ENCODE measurements at places on chromosomes 2 and 18.

GRCh38 chr2:189466656-189467055 is 25.4 kb downstream of the WDR75 start:
- DNase-seq = peak; percentile 15

- no peak for DNase-seq
Measured at GRCh38 chr18:63894106-63894772, 6.7 kb downstream of the SERPINB2 start.

DNA sequence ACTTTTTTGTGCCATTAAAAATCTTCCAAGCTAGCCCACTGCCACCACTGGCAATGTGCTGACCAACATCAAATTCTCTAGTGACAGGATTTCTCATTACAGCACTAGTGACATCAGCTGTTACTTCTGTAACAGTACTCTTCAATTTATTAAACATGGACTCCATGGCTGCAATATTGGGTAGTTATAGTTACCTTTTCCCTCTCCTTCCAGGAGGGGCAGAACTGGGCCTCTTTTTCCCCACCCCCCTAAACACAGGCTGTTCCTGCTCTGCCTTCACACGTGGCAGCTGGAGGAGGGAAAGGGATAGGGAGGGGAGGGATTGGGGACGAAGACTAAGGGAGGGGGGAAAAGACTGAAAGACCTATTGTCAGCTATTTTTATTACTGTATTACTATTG is 38.1 kb downstream of the TRAK2 start:
- DNase-seq = no peak

DNA sequence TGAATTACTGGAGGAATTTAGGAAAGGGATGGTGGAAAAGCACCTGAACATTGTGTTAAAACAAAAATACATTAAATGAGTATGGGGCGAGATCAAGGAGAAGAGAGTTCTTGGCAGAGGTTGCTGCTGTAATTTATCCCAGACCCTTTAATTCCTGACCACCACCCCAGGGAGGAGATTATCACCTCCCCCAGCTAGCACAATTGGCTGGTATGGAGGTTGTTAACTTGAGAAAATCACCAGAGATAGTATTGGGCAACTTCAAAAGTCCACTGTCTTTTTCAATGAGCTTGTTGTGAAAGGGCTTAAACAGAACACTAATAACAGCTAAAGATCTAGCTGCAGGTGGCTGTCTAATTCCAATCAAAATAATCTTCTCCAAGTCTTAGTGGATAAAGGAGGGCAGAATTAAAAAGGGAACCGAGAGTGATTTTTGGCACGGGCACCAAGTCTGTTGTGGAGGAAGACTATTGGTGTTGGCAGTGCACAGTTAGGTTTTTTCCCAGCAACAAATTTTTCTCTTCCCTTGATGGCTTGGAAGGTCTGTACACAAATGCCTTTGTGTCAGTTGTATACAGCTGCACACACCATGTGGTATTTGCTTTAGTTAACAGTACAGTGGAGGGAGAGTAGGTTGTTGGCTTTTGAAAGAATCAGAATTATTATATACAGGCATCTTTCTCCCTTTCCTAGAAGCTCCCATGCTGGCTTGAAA is 289.5 kb downstream of the SLC4A3 start:
- DNase-seq = no peak

GRCh38 chr2:168179592-168179991 is 67.8 kb downstream of the STK39 start:
- no peak for DNase-seq

GRCh38 chr2:217632043-217632442 is 370.8 kb downstream of the TNS1 start:
- DNase-seq = no peak

DNA sequence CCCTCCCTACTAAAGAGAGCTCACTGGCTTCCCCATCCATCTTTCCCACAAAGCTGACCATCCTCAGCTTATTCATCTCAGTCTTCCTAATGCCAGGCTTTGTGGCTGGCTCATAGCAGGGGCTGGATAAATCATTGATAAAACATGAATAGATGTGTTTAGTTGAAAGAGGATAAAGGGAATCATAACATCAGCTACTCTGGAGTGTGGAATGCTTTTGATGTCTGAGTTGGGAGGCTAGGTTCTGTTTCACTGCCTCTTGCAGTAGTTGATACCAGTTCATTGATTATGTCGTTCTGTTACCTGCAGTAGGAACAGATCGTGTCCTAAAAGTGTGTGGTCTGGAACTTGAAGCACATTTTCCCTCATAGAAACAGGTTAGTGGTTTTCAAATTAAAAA is 66.3 kb upstream of the HK2 start:
- DNase-seq = no peak
